ENCODE measurements at places on chromosomes 12 and 14.

DNA sequence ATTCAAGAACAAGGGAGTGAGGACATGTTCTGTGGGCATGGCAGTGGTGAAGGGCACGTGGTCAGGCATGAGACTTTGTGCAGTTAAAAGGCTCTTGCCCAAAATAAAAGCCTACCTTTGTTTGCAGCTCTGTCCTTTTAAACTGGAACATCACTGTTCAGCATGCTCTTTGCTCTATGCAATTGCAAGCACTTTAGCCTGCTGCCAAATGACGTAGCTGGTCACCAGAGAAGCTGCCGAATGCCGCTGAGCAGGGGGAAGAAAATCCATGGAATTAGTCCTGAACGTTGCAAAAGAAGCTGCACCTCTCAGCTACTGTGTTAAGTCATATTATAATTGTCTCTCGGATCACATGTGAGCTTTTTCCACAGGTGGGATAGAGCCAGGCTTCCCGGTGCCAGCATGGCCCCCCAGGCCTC, 176.3 kb upstream of the DIO2 start:
- DNase-seq, result no peak

DNA sequence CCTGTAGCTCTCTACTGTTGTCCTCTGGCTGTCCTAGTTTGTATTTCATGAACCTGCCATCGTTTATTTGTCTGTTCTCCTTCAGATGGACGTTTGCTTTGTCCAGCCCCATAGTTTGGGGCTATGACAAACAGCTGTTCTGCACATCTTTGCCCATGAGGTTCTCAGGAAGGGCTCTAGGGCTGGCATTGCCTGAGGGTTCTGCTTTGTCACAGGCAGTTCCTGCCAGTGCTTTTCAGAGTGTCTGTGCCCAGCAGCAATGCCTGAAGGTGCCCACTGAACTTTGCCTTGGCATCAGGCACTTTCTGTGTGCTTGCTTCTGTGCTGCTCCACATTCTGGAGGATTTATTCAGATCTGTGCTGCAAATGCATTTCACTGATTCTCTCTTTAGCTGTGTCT, 361.3 kb downstream of the TMEM121 start:
- no peak for DNase-seq

GRCh38 chr12:52806821-52807543, 6.9 kb downstream of the KRT4 start:
- no peak for DNase-seq

DNA sequence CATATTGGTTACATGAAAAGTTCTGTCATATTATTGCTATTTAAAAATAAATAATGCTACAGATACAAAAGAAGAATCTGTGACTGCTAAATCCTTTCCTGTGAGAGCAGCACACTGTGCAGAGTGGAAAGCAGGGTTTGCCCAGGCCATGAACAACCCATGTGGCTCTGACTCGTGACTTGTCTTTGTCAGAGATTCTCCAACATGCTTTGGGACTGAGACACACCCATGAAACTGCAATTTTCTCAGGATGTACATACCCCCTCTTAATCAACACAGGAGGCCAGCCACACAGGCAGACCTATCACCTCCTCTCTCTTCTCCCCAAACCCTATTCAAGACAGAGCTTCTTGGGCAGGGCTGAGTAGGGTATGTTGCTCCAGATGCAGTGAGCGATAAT, 96.8 kb upstream of the NTF3 start:
- no peak for DNase-seq

- DNase-seq, result no peak
Measured at GRCh38 chr14:77022236-77022852, 6.2 kb downstream of the IRF2BPL start.

GRCh38 chr14:33555710-33556350, 395.0 kb downstream of the EGLN3 start:
- no peak for DNase-seq

GRCh38 chr12:51726931-51727330, 121.6 kb downstream of the FIGNL2 start:
- no peak for DNase-seq

DNA sequence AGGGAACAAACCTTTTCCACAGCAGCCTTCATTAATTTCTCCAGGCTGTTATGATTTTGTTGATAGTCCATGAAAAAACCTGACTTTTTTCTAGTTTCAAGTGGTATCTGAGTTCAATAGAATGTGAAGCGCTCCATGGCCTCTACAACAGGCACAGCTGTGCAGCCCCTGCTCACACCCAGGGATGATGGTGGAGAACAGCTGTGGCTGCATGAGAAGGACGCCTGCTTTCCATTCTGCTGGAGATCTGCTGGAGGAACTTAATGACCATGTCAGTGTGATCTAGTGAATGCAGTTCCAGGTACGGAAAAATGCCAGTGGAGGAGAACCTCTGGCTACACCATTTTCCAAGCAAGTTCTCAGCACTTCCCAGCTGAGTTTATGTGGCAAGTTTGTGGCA, 80.6 kb downstream of the PIWIL1 start:
- no peak for DNase-seq
